KBM-7 (cell line): ENCODE measurements at places on chromosomes 6 and 20.

DNA sequence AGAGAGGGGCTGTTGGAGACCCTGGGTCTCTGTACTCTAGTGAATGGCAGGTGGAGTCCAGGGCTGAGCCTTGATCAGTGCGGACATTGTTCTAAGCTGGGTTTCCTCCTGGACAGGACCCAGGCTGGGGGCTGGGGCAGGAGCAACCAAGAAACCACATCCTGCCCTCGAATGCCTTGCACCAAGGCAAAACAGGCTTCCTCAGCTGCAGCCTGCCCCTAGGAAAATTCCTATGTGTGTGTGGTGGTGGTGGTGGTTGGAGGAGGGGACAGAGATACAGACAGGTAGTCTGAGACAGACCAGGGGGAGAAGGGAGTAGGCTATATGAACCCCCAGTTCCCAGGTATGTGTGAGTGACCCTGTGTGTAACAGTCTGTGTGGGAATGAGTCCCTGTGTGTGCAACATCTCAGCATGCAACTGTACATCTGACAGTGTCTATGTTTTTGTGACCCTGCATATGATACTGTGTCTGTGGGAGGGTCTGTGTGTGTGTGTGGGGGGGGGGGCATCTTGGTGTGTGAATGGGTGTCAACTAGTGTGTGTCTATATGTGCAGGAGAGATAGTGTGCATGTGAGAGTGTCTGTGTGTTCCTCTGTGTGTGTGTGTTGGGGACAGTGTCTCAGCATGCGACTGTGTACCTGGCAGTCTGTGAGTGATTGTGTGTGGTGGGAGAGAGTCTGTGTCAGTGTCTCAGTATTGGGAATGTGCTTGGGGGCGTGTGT lies 3.0 kb downstream of the GLP1R start:
- DNase-seq, result no peak

- DNase-seq, result no peak
These were observed 37.2 kb downstream of the SCML4 start for GRCh38 chr6:107786709-107787588.

DNA sequence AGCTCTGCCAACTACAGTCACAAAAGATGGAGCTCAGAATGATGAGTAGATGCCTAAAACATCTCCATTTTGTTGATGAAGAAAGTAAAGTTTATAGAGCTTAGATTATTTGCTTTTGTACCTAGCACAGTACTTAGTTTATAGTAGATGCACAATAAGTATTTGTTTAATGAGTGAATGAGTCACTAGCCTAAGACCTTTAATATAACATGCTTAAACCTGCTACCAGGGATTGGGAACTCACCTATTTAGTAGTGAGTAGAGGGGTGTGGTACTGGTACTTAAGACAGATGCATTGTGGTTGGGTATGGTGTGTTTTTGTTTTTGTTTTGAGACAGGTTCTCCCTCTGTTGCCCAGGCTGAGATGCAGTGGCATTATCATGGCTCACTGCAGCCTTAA lies 35.8 kb downstream of the TRIM38 start:
- no peak for DNase-seq

GRCh38 chr6:105746509-105746908 lies 339.6 kb upstream of the PRDM1 start:
- peak; percentile 5 for DNase-seq

GRCh38 chr20:5893052-5893451 lies 57.3 kb downstream of the TRMT6 start:
- no peak for DNase-seq

- no peak for DNase-seq
These were observed 243.6 kb downstream of the KCNQ5 start for GRCh38 chr6:72865467-72865866.

DNA sequence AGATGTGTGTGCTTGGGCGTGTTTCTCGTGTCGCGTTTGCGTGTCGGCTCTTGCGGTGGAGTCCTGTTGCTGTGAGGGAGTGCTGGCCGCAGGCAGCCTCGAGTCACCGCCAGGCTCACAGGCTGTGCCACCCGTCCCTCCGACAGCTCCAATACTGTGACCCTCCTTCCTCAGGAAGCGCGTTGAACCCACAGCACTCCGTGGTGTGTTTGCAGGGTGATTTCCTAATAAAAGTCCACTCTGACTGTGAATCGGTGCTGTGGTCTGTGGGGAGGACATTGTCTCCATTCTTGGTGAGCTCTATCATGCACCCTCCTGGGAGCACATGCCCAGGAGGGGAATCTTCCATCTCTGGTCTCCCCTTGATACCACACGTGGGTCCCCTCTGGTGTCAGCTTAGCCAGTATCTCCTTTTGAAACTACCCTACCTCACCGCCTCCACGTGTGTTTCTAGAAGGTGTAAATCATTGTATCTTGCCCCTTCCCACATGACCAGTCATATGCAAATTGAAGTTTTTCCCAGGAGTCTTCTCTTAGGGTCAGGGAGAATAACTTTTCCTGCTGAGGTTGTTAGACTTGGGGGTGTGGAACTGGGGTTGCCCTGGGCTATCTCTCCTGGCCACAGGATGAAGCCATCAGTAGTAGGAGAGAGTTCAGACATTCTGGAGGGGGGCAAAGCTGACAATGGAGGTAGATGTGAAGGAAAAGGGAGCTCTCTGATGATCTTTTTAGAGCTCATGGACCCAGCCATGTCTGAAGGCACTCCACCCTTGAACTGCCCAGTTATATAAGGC lies 13.3 kb upstream of the PCMTD2 start:
- no peak for DNase-seq

DNA sequence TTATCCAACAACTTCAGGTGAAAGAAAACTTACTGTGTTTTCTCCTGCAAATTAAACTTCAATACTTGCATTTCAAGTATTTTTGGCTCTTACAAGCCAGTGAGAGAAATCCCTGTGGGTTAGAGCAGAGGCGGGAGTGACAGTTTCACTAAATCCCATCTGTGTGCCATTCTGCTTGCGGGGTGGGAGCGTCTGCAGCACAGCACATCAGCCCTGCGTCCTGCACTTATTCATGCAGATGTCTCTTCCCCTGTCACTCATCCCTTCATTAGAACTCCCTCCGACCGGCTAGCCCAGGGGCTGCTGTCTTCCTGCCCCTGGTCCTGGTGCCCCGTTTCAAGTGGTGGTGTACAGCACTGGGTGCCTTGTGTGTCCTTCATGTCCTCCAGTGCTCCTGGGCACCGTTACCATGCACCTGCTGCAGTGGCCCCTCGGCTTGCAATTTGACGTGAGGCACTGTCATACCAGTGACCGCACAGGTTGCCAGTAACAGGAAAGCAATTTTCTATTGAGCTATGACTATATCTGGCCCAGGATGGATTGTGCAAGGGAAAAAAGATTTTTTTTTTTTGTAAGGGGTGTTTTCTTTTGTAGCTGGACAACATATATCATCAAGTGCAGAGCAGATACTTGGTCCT lies 59.4 kb downstream of the INSM1 start:
- DNase-seq, result no peak

GRCh38 chr20:34312024-34312460 lies 8.9 kb upstream of the AHCY start:
- no peak for DNase-seq

DNA sequence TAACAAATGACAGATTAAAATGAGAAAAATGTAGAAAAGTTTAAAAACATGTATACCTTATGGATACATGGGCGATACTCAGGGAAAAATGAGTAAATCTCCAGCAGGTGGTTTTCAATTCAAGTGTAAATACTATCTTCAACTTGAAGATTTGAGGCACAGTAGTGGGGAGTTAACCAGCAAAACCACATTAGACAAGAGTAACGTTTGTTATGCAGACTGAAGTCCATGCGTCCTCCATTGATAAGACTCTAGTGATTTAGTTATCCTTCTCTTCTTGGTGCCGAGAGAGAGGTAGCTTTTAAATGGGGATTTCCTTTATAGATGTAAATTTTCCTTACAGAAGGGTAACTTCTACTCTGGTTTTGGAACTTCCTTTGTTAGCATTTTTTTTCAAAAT lies 28.1 kb downstream of the PCMTD2 start:
- DNase-seq, result no peak

DNA sequence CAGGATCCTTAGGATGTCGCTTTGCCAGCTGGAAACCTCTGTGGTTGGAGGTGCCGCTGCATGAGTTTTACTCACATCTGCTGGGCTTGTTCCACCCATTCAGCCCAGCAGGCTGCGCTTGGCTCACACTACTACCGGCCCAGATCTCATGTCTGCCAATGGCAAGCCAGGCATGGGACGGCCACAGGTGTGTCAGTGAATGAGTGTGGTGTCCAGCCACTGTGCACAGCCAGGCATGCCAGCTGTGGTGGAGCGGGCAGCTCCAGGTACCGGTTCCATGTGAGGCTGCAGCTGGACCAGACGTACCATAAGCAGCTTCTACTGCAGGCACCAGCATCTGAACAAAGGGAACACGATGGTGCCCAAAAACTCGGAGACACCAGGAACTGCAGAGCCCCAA lies 33.1 kb upstream of the ASF1A start:
- no peak for DNase-seq

GRCh38 chr20:16222859-16223411 lies 350.3 kb downstream of the KIF16B start:
- DNase-seq, result no peak

DNA sequence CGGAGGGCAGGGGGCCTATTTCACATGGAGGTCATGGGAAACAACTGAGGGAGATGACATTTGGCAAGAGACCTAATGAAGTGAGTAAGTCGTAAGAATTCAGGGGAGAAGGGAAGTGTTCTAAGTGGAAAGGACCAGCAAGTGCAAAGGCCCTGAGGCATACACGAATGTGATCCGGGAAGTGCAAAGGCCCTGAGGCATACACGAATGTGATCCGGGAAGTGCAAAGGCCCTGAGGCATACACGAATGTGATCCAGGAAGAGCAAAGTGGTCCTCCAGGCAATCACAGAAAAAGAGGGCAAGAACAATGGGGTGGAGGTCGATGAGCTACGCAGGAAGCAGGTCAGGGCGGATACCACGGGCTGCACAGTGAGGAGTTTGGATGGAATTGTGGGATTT lies 24.2 kb upstream of the EXOC2 start:
- no peak for DNase-seq

GRCh38 chr6:157650261-157650640 lies 172.8 kb upstream of the SNX9 start:
- DNase-seq, result no peak

GRCh38 chr6:37954791-37955190 lies 135.3 kb downstream of the ZFAND3 start:
- no peak for DNase-seq

GRCh38 chr6:17580518-17581048 lies 19.5 kb upstream of the FAM8A1 start:
- no peak for DNase-seq

- DNase-seq, result no peak
These were observed 3.6 kb downstream of the BPI start for GRCh38 chr20:38307371-38308046.

GRCh38 chr6:132418235-132418965 lies 17.1 kb upstream of the MOXD1 start:
- no peak for DNase-seq

DNA sequence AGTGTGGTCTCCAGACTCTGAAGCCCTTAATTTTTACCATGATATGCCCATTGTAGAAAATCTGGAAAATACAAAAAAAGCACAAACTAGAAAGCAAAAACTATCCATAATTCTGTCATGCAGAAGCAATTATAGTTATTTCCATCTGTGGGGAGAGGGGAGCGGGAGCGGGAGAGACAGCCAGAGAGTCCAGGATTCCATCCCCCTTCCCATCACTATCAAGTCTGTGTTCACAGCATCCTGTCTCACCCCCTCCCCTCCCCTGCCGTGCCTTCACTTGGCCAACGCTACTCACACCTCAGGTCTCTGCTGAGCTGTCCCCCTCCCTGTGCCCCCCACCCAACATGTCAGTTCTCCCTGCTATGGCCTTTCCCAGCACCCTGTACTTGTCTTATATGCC lies 14.5 kb downstream of the RIMS4 start:
- DNase-seq, result no peak

DNA sequence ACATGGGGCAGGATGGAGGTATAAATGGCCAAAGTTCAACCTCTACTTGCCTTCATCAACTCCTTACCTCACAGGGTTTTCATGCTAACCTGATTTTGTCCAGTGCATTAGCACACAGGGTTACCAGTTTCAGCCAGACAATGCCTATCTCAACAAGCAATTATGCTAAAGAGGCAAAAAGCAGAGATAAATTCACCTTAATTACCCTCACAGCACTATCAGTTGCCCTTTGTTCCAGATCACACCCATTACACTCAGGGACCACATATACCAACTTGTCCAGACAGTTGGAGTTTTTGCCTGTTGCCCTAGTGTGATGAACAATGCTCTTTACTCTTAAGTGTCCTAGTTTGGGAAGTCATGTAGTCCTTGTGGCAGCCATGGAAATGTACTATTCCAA lies 174.5 kb upstream of the MOCS1 start:
- no peak for DNase-seq

DNA sequence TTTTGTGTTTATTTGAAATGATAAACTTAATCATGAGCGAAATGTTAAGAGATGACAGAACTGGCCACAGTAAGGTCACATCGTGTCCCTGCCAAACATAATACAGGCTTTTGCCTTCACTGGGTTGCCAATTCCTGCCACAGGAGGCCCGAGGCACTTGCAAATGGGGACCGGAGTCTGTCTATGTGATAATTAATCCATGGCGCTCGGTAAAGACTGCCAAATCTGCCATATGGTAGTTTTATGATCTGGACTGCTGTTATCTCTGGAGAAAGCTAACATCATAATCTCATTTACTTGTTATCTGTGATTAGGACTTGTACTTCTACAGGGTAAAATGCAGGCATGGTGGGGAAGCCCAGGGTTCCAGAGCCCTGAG lies 170.5 kb upstream of the TSHZ2 start:
- no peak for DNase-seq

DNA sequence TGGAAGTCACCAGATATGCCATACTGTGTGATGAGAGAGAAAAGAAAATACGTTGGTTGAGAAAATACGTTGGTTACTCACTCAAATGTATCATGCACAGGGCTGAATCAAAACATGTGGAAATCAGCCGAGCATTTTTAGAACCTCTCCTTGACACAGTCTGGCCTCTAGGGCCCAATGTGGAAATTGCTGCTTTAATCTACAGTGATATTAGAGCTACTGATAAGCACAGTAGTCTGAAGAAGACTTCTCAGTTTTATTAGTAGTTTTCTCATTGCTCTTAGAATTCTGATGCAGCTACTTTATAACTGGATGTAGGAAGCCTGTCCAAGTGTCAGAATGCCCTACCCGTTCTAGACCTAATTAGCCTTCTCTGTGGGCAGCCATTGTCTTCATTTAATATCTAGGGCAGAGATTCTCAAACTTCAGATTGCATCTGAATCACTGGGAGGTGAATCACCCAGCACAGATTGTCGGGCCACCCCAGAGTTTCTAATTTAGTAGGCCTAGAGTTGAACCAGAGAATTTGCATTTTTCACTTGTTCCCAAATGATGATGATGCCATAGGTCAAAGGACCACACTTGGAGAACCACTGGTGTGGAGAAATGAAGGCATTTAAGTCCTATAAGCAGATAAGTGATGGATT lies 229.1 kb downstream of the PLCB1 start:
- DNase-seq, result no peak
